ENCODE measurements at places on chromosomes 1 and 21.

GRCh38 chr1:44272992-44273391 is 59.7 kb downstream of the DMAP1 start:
- no peak for DNase-seq

DNA sequence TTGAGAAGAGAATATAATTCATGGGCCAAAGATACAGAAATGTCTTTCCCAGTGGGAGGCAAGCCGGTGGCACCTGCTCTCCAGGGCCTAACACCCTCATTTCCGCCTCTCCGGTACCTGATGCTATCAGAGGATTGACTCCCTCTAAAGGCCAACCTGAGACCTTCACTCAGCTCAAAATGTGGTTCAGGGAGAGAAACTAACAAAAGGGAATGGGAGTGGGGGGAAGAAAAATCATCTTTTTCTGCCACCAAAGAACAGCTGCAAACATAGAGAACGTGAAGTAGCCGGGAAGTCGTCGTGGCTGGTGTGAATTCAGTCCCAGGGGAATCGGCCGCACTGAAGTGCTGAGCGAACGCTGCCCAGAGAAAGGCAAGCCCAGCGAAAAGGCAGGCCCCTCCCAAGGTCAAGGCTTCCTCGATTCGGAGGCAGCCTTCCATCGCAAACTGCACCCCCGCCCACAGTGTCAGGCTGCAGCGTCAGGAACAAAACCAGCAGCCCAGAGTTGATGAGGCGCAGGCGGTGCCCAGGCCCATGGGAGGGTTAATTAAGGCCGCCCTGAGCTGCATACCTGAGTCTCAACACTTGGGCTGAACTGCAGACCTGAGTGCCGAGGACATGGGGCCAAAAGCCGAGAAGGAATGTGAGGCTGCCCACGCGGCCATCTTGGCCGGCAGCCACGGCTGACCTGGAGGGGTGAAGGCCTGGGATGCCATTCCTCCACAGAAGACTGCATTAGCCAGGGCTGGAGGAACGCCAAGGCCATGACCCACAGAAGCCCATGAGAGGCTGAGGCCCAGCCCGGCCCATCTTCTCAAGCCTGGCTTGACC is 160.2 kb downstream of the PSMG1 start:
- DNase-seq = no peak

GRCh38 chr1:65332821-65333220 is 23.5 kb downstream of the DNAJC6 start:
- DNase-seq = no peak

GRCh38 chr21:24289539-24289938 is 1317.7 kb downstream of the MRPL39 start:
- DNase-seq = no peak

DNA sequence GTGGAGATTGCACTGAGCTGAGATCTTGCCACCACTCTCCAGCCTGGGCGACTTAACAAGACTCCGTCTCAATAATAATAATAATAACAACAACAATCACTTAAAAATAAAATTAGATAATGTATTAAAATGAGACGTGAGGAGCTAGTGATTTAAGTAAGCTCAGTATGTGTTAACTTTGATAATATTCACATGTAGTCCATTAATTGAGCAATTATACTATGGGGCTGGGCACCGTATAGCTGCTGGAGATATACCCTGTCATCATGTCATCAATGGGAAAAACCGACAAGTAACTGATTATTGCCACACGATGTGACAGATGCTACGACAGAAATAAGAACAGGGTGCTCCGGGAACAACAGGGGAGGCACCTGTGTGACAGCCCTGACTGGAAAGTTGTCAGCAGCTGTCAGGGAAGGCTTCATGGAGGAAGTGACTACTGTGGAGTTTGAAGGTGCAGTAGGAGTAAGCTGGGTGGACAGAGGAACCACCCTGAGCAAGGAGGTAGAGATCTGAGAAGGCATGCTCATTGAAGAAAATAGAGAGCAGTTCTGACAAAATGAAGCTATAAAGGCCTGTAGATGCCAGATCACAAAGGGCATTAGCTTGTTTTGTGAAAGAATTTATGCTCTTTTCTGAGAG is 924 bp upstream of the CAMSAP2 start:
- DNase-seq = peak; percentile 1

GRCh38 chr1:110291241-110292030 is 47.7 kb upstream of the RBM15 start:
- no peak for DNase-seq

GRCh38 chr1:2104621-2105427 is 54.6 kb downstream of the PRKCZ start:
- DNase-seq = no peak

DNA sequence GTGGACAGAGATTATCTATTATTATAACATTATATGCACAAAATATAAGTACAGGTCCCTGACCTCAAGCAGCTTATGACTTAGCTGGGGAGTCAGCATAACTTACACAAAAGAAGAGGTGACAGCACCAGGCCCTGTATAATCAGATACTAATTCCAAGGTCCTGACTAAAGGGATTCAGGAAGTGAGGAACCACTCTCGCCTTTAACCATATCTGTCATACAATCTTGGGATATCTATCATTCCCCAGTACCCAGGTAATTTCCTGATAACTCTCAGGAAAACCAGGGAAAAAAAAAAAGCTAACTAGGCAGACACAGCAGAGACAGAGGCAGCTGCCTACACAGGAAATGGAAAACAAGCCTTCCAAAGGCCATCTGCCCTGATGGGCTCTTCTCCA is 78.5 kb upstream of the CAMK1G start:
- no peak for DNase-seq

- no peak for DNase-seq
These were observed 148.0 kb downstream of the GALNT2 start for GRCh38 chr1:230215031-230215430.

- DNase-seq = no peak
These were observed 8.6 kb downstream of the JAM2 start for GRCh38 chr21:25647647-25648046.

Data from CD4-positive, alpha-beta T cell treated with Interleukin-1 beta for 1 hour (primary cell).